ENCODE measurements at places on chromosomes 13 and 19. TPM values are rescaled to one million over a fixed set of nuclear protein-coding genes. Genes with fewer than 3 reads are reported as not detected.

Gene CYP4F11
- 20.0 TPM for total RNA-seq

DNA sequence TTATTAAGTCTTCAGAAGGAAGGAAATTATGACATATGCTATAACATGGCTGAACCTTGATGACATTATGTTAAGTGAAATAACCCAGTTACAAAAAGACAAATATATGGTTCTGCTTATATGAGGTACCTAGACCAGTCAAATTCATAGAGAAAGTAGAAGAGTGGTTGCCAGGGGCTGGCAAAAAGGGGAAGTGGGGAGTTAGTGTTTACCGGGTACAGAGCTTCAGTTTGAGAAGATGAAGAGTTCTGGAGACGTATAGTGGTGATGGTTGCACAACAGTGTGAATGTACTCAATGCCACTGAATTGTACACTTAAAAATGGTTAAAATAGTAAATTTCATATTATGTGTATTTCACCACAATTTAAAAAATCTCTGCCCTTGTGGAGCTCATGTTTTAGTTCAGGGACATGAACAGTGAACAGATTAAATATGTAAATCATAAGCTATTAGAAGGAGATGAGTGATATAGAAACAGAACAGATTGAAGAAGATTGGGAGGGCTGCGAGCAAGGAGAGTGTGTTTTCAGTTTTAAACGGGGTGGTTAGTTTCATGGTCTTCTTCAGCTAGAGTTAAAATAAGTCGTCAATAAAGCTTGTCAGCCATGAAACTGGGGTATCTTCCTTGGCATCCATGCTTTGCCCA lies 355.2 kb downstream of the KCNRG start:
- no peak for DNase-seq

GRCh38 chr13:22482496-22483000 lies 698.2 kb upstream of the SGCG start:
- DNase-seq, result no peak

DNA sequence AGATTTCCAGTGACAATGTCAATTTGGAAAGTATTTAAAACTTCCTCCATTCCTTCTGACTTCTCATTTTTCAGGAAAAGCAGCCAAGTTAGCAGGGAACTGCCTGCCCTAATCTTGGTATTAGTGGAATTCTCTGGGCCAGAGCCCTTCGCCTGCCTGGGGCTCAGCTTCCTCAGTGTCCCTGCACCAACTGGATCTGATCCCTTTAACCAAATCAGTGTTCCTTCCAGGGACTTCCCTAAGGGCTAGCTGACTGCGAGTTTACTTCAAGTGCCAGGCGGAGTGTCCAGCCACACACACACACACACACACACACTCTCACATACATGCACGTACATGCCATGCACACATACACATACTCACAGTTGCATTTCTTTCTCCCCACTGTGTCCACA lies 20.0 kb downstream of the RAB20 start:
- DNase-seq, result no peak

GRCh38 chr19:12947702-12948611 lies 2.3 kb downstream of the RAD23A start:
- DNase-seq, result no peak

Gene ARHGAP35
- 111 TPM for total RNA-seq

GRCh38 chr13:94232956-94233355 lies 246.5 kb downstream of the DCT start:
- no peak for DNase-seq

Gene FREM2
- 3.8 TPM for total RNA-seq

GRCh38 chr19:46232029-46232428 lies 2.5 kb downstream of the IGFL1 start:
- DNase-seq, result no peak

GRCh38 chr13:110560601-110561343 lies 750 bp downstream of the RAB20 start:
- DNase-seq, result no peak

- DNase-seq, result no peak
These were observed 342.7 kb downstream of the LMO7 start for GRCh38 chr13:75978818-75979217.

GRCh38 chr13:45388664-45389063 lies 29.5 kb downstream of the SLC25A30 start:
- no peak for DNase-seq

DNA sequence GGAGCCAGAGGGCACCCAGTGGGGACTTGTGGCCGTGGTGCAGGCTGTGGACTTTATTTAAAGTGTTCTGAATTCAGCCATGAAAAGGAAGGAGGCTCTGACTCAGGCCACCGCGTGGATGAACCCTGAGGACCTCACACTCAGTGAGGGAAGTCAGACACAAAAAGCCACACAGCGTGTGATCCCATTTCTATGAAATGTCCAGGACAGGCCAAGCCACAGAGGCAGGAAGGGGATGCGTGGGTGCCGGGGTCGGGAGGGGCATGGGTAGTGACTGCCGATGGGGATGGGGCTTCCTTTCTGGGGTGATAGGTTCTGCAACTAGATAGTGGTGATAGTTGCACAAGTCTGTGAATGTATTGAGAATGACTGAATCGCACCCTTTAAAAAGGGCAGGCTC lies 8.7 kb upstream of the ZBTB7A start:
- DNase-seq, result no peak

GRCh38 chr13:32629866-32630265 lies 43.6 kb downstream of the PDS5B start:
- no peak for DNase-seq

GRCh38 chr19:5023128-5023571 lies 54.2 kb downstream of the KDM4B start:
- DNase-seq, result no peak

Gene VSTM2B
- 39.8 TPM for total RNA-seq

Gene ARHGAP33
- 93.3 TPM for total RNA-seq

GRCh38 chr19:35657904-35658700 lies 8.2 kb upstream of the UPK1A start:
- DNase-seq, result no peak

DNA sequence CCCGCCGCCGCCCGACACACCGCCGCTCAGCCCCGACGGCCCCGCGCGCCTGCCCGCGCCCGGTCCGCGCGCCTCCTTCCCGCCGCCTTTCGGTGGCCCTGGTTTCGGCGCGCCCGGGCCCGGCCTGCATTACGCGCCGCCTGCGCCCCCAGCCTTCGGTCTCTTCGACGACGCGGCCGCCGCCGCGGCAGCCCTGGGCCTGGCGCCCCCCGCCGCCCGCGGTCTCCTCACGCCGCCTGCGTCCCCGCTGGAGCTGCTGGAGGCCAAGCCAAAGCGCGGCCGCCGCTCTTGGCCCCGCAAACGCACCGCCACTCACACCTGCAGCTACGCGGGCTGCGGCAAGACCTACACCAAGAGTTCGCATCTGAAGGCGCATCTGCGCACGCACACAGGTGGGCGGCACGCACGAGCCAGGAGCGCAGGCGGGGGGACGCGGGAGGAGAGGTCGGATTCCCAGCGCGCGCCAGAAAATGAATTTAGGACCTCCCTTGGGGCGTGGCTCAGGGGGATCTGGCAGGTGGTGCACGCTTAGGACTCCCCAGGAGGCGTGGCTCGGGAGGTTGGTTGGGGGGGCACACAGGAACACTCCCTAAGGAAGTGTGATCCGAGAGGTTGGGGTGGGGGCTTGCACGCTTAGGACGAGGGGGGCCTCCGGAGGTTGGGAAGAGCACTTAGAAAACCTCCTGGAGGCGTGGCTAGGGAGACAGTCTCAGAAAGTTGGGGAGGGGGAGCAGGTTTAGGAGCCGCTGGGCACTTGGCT lies 1.2 kb downstream of the KLF2 start:
- DNase-seq, result no peak

Gene GDF15
- total RNA-seq, result not detected

DNA sequence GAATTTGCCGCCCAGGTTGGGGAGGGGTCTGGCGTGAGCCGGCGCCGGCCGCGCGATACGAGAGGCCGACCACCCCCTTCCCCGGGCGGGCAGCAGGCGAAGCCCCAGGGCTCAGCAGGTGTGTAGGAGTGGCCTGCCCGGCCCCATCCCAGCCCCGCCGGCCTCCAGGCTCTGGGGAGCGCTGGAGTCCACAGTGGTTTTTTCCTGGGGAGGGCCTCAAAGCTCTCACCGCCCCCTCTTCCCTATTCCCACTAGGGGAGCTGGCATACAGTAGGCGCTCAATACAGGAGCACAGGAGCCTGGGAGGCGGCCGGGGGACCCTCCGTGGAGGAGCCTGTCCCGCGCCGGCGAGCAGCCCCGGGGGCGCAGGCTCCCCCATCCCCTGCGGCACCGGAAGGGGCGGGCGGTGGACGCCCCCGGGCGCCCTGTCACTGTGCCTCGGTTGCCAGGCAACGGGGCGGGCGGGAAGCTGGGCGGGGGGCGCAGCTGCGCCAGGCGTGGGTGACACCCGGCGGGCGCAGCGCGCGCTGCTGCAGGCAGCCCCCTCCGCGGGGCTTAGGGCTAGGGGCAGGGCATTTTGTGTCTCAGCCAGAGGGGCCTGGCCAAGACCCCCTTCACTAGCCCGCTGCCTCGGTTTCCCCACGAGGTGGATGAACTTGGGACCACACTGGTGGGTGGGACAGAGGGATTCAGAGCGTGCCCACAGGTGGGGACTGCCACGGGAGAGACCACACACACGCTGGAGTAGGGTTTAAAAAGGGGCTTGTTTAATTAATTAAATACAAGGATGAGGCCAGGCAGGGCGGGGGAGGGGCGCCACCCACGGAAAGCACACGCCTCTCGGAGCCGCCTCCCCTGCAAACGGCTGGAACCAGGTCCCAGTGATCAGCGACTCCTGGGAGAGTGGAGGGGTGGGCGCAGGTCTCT lies 3.6 kb upstream of the REXO1 start:
- DNase-seq, result no peak

- DNase-seq, result no peak
These were observed 63.8 kb downstream of the ING1 start for GRCh38 chr13:110777251-110777820.

DNA sequence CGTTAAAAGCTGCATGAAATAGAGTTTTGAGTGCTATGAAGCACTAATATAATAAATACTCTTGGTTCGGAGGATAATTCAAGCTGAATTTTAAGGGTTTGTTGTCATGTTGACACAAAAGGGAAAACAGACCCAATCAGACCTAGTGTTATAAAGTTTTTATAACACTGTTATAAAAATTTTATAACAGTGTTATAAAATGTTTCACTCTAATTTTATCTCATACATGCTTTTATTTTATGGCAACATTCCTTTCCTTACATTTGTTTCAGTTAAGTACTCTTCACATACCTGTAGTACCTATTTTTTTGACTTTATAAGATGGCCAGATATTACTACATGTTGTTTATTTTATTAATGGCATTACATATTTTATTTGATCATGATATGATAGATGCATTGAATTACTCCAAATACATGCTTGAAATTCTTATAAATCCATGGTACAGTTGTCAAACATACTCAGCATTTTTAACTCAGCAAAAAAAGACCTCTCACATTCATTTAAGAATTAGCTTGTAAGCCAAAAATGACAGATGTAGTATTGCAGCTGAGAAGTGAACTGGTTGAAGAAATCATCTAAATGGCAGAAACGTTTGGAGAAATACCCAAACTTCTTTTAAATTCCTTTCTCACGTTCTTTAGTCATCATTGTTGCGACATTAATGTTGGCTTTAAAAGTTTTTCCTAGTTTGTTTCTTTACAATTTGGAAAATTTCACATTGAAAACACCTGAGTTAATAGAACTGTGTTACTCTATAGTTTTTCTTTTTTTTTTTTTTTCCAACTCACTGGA lies 104.5 kb downstream of the PIBF1 start:
- no peak for DNase-seq

Gene KRTDAP
- total RNA-seq, result not detected

- DNase-seq, result peak; percentile 15
These were observed 1.1 kb downstream of the INSR start for GRCh38 chr19:7292950-7293761.

- DNase-seq, result no peak
These were observed 27.0 kb downstream of the POMP start for GRCh38 chr13:28685892-28686291.

Gene MAG
- total RNA-seq, result 302 TPM

GRCh38 chr13:77406644-77407440 lies 79.9 kb upstream of the MYCBP2 start:
- no peak for DNase-seq

GRCh38 chr13:34179481-34179880 lies 361.5 kb downstream of the RFC3 start:
- no peak for DNase-seq

Gene SMAD9
- 14.6 TPM for total RNA-seq

DNA sequence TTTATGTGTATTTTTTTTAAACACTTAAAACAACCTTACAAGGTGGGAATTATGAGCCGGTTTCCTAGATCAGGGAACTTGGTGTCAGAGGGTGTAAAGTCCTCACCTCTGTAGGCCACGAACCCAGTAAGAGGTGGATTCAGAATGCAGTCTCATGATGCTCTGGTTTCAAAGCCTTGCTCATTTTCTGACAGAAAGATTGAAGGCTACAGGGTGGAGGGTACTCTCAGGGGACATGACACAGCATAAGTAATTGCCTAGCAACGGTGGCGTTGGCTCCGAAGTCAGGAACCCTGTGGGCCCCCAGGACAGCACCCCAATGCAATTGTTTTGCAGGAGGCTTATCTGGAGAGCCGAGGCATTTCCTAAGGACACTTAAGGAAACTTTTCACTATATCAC lies 794.7 kb downstream of the EFNB2 start:
- DNase-seq, result no peak

- DNase-seq, result no peak
These were observed 180.5 kb upstream of the PCDH9 start for GRCh38 chr13:67410645-67411044.
